Fibroblast of skin of left quadriceps (primary cell): ENCODE measurements at places on chromosomes 2 and 18.

DNA sequence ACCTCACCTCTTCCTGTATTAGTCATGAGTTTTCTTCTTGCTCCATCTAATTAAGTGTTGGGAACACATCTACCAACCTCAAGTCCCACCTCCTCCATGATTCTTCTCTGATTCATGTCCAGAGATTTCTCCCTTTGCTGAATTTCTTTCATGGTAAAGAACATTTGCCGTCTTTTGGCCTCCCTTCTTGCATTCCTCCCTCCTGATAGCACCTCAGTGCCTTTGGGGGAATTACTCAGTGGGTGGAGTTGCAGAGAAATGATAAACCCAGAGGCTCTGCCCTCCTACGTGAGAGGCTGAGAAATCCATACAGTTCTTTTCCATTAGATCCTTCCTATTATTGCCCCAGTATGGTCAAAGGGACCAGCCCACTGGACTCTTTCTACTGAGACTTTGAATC, 651.9 kb downstream of the SLC4A3 start:
- peak; percentile 61 for DNase-seq

DNA sequence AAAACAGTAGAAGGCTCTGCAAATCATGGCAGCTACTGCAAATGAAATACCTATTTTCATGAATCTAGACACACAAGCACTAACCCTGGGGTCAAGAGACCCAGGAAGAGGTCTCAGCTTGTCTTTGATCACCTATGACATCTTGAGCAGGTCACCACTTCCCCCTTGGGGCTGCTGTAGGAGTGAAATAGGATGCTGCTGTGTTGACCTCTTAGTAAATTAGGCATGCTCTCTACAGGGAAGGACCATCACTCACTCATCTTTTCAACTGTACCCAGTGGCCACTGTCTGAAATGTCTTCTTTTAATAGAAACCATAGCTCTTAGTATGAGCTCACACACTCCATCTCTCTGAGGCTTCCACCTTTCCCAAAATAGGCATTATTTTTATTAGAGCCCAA, 83.8 kb downstream of the NCK2 start:
- DNase-seq: no peak

DNA sequence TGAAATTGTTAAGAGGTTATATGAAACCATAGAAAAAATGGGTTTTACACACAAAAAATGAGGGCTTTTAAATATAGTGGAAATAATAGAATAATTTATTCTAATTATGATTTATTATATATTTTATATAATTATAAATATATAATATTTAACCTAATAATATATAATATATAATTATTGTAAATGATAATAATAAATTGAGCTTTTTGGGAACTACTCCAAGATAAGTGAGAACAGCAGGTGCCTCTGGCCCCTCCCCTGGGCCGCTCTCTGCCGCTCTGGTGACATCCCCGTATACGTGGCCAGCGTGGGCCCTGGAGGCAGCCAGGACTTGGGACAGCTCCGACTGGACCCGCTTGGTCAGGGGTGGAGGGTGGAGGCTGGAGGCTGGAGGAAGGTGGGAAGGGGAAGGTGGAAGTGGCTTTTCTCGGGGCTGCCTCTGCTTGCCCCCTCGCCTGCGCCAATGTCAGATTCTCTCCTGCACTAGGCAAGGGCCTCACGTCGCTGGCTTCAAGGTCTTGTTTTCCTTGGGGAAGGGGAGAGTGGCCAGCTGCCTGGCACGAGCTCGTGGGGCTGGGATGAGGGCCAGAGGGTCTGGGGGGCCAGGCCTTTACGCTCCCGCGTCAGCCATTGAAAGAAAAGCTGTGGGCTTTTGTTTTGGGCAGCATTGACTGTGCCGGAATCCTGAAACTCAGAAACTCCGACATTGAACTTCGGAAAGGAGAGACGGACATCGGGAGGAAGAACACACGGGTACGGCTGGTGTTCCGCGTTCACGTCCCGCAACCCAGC, 54.8 kb downstream of the NFATC1 start:
- no peak for DNase-seq

DNA sequence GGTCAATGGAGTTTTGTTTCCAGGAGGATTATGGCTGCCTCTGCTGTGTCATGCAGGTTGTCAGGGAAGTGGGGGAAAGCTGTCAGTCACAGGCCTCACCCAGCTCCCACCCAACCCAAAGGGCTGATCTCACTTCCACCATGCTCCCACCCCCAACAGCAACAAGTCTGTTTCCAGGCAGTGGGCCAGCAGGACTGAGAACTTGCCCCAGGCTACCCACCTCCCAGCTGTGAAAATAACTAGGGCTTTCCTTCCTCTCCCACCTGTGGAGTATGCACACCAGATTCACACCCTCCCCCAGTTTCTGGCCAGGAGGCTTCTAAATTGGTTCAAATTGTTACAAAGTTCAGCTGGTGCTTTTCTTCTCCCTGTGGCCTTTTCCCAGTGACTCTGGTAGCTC, 95.6 kb upstream of the ACVR1 start:
- no peak for DNase-seq

- no peak for DNase-seq
These were observed 484.1 kb upstream of the VRK2 start for GRCh38 chr2:57562495-57562894.
